Stimulated activated CD8-positive, alpha-beta memory T cell treated with anti-CD3 and anti-CD28 coated beads, Interleukin-2, amount 100 ng/mL, for 48 hours (primary cell): ENCODE measurements at places on chromosomes 2 and 18.
A peak's percentile ranks its signal among the peaks of the same experiment; 100 is the strongest.

GRCh38 chr2:139940686-139941085 lies 1160.5 kb upstream of the NXPH2 start:
- DNase-seq = no peak

GRCh38 chr2:235511187-235511661 lies 17.4 kb downstream of the AGAP1 start:
- DNase-seq = no peak

DNA sequence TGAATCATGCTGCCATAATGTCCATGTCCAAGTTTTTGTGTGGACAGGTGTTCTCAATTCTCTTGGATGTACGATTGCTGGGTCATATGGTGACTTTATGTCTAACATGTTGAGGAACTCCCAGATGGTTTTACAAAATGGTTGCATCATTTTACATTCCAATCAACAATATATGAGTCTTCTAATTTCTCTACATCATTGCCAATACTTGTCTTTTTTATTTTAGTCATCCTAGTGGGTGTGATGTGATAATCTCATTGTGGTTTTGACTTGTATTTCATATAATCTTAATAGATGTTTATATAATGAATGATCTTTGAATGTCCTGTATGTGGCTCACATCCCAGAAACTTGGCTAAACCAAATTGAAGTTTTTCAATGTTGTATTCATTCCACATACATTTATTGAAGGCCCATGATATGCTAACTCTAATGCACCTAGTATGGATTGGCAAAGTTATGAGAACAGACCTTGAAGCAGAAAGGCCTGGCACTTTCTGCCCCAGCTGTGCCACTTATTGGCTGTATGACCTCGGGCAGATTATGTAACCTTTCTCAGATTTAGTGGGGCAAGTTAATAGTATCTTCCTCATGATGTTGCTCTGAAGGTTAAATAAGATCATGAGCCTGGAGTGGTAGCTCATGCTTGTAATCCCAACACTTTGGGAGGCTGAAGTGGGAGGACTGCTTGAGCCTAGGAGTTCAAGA lies 205.4 kb downstream of the RAB3GAP1 start:
- DNase-seq = no peak

DNA sequence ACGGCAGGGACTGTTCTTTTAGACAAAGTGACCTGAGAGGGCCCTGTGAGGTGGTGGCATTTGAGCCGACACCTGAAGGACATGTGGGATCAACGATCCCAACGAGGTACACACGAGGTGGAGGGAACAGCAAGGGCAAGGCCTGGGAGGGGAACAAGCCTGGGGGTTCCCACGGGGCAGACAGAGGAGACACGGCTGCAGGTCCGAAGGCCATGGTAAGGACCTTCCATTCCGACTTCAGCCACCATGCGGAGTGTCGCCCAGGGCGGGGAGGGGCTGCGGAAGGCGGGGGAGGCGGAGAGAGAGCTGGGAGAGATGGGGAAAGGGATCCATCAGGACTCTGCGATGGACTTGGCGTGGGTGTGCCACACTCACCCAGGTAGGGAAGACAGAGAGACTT lies 151.8 kb downstream of the HDAC4 start:
- no peak for DNase-seq

- DNase-seq = no peak
Measured at GRCh38 chr2:204863336-204863735, 318.1 kb downstream of the PARD3B start.

DNA sequence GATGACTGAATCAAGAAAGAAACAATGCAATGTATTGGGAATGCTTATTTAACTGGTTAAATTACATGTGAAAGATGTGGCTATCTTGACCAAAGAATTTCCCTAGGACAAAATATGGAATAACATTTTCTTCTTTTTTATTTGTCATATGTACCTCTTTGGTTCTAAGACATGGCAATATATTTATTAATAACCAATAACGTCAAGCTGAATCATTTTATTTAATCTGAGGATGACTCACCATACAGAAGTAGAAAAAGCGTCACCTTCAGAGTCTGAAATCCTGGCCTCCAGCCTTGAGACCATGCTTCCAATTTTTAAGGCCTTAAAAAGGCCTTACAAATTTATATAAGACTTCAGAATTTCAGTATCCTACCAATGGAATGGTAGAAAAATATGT lies 1464.9 kb downstream of the SUCLG1 start:
- DNase-seq = no peak

DNA sequence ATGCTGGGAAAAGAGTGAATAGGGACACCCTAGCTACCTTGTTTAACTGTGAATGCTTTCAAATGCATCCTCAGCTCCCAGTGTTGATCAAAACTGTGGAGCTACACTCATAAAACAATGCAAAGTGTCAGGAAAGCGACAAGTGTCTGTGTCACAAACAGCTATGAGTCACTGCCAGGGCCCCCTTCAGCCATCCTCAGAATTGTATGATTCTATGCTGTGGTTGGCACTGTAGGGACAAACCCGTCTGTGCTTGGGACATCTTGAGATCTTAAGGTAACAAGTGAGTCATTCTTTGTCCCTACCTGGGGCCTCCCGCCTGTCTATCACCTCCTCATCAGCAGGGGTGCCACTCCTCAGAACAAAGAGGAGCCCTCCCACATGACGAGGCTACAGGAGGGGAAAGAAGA lies 42.4 kb downstream of the KLF7 start:
- peak; percentile 35 for DNase-seq

GRCh38 chr2:232545511-232546375 lies 4.6 kb downstream of the TIGD1 start:
- no peak for DNase-seq

DNA sequence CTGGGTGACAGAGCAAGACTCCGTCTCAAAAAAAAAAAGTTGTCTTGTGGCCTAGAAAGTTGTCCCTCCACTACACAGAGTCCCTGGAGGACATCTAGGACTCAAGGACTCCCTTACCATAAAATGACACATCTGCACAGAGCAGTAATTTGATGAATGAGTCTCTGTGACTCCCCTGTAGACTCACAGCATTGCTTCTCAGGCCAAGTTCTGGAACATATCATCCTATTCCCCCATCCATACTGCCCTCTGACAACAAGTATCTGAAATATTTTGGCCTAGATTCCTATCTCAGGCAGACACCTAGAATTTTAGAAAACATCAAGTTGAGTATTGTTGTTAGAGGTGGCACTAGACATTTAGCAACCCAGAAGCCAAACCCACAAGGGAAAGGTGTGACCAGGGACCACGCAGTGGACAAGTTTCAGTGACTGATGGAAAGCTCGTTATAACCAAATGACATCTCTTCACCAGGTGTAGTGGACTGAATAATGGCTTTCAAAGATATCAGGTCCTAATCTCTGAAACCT lies 97.9 kb upstream of the ATP8B1 start:
- no peak for DNase-seq

- DNase-seq = no peak
Measured at GRCh38 chr2:200624026-200624425, 38.2 kb downstream of the AOX1 start.

DNA sequence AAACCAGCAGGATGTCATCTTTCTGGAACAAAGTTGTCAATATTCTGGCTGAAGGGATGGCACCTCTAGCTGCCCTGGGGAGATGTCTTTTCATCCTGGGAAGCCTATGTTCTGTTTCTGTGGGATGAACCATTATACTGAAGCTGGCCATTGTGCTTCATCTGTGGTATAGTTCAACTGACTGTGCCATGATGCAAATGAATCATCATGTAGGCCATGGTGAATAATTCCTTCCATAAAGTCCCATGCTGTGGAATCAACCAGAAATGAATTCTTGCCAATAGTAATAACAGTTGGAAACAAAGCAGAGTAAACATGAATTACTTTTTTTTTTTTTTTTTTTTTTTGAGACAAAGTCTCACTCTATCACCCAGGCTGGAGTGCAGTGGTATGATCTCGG lies 64.1 kb upstream of the CNGA3 start:
- DNase-seq = no peak

- no peak for DNase-seq
Measured at GRCh38 chr2:54486766-54487165, 30.6 kb downstream of the SPTBN1 start.

- no peak for DNase-seq
Measured at GRCh38 chr18:78459668-78460067, 520.0 kb upstream of the SALL3 start.

GRCh38 chr2:189880832-189881492 lies 96.7 kb downstream of the PMS1 start:
- no peak for DNase-seq

DNA sequence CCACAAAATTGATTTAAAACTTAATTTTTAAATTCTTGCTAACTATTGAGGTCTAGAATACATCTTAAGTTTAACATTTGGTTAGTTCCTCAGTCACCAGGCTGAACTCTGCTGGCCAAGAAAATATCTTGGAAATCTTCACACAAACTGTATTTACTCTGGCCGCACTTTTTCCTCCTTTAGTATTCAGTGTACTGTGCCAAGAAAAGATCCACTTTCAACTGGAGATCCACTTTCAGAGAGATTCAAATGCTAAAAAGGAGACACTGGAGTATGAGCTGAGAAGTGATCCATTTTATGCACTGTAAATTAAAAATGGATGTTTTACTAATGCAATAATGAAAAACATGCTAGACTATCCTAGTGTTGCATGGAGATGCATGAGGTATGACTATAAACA lies 98.1 kb downstream of the ANTXR1 start:
- DNase-seq = no peak

GRCh38 chr18:490024-490366 lies 10.5 kb downstream of the COLEC12 start:
- no peak for DNase-seq

DNA sequence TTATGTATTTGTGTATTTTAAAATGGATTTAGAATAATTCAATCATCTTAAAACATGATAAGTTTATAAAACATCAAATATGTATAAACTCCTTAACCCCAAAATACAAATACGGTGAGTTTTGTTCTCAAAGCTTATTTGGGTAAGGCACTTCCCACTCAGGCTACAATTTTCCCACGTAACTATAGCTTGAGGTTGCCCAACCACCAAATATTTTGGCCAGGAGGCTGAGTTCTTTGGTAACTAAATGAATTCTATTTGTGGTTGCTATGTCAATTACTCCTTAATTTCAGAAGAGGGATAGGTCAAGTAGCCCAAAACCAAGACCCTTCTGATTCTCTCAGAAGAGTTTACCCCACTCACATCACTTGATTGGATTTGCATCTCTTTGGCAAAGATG lies 70.4 kb downstream of the MYL12B start:
- DNase-seq = no peak

DNA sequence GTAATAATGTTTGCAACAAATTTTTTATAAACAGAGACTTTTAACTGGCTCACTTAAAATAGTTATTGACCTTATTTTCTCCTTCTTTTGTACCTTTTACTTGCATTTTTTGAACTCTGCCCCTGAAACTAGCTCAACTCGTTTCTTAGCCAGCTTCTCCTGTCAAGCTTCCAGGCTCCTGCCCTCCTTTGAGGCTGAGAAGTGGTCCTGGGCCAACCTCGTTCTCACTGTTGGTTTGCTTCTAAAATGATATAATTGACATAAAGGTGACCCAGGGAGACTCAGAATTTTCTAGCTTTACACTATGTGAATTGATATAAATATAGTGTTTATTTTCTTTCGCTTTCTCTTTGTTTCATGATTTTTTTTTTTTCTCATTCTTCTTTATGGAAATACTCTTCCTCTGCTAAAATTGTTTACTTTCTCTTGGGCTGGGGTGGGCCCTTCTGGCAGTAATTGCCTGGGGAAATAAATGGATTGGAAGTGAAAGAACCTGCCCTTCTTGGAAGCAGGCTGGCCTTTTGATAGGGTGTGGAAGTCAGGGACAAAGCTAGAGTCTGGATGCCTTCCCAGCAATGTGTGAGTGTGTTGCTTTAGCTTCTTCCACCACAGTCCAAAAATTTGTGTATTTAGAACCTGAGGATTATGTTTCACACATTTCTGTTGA lies 30.7 kb downstream of the GPD2 start:
- no peak for DNase-seq

DNA sequence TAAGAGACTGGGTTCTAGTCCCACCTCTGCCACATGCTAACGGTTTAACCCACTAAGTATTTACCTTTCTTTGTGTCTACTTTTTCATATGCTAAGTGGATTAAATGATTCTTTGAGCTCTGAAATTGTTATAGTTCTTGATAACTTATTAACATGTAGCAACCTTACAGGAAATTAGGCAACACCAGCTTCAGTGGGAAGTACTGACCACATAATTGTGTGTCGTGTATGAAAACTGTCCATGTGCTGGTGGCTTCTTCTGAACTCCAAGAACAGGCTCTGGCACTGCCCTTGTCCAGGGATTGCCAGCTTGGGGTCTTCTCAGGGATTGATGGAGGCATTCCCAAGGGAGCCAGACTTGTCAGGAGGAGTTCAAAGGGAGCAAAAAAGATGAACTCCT lies 427.7 kb downstream of the TGIF1 start:
- no peak for DNase-seq

DNA sequence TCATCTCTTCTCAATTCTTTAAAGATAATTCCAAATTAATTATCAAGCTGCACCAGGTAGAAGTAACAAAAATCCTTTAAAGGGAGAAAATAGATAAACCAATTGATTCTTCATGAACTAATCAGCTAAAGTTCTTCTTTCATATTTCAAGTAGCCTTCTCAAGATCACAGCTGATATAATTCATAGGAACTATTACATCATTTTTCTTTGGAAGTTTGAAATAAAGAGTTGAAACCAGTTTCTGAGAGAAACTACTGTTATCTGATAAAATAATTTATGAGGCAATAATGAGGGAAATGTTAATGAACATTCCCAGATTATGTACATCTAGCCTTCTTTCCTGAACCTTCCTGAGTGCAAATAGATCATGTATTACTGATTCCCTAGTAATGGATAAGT lies 484.9 kb downstream of the METTL4 start:
- DNase-seq = no peak

GRCh38 chr2:124045894-124046293 lies 20.8 kb downstream of the CNTNAP5 start:
- no peak for DNase-seq

GRCh38 chr2:146730882-146731281 lies 1113.9 kb upstream of the ACVR2A start:
- no peak for DNase-seq

GRCh38 chr2:70789304-70790135 lies 923 bp downstream of the FIGLA start:
- DNase-seq = peak; percentile 62

DNA sequence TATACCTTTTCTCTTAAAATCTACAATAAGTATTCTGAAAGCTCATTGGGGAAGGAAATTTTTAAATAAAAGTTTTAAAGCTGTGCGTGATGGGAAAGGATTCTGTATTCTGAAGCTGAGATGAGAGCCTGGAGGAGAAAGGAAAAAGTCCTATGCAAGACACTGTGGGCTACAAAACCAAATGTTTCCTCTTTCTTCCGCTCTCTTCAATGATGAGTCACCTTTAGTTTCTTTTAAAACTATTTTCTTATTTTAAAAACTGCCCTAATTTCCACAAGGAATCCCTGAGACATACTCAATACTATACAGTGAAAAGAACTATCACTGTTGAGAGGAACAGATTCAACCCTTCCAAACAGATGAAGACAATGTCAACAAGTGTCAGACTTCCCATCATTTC lies 87.4 kb downstream of the INO80D start:
- DNase-seq = no peak

DNA sequence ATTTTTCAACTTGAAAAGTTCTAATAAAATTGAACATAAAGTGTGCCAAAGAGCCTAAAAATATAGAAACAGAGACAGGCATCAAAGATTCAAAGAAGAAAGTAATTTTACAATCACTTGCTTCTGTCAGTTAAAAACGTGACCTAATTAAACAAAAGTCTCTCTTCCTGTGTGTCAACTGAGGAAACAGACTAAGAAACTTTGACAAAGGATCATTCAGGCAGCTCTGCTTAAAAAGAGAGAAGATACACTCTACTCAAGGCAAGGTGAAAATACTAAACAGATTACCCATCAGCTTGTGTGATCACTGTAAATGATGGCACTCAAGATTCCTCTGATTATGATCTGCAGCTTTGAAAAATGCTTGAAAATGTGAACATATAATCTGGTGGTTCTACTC lies 47.8 kb downstream of the DYM start:
- no peak for DNase-seq
